ENCODE measurements at places on chromosomes 2 and 18. TPM values are rescaled to one million over a fixed set of nuclear protein-coding genes. Genes with fewer than 3 reads are reported as not detected.

DNA sequence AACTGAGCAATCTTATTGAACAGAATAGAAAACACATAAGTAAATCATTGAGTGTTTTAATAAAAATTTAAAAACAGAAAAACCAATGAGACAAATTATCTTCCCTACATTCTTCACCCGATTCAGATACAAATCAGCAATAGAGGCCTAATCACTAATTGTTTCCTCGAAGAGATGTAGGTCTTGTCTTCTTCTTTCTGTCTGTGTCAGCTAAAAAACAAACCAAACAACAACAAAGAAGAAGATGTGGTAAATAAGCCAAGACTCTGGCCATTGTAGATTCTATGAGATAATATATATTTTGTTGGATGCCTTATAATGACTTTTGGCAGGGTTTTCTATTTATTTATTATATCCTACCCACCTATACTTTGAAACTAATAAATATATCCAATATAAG, 200.9 kb upstream of the FSIP2 start:
- no peak for DNase-seq

DNAJC5G gene
- not detected for total RNA-seq

RIT2 gene
- total RNA-seq, result not detected

BCL11A gene
- not detected for total RNA-seq

GAREM2 gene
- total RNA-seq, result 2.5 TPM

GRCh38 chr2:3598912-3599854, 4.3 kb downstream of the COLEC11 start:
- no peak for DNase-seq

IGFBP2 gene
- total RNA-seq, result 3.5 TPM

- no peak for DNase-seq
These were observed 99.9 kb upstream of the ZFP36L2 start for GRCh38 chr2:43326101-43326825.

DNA sequence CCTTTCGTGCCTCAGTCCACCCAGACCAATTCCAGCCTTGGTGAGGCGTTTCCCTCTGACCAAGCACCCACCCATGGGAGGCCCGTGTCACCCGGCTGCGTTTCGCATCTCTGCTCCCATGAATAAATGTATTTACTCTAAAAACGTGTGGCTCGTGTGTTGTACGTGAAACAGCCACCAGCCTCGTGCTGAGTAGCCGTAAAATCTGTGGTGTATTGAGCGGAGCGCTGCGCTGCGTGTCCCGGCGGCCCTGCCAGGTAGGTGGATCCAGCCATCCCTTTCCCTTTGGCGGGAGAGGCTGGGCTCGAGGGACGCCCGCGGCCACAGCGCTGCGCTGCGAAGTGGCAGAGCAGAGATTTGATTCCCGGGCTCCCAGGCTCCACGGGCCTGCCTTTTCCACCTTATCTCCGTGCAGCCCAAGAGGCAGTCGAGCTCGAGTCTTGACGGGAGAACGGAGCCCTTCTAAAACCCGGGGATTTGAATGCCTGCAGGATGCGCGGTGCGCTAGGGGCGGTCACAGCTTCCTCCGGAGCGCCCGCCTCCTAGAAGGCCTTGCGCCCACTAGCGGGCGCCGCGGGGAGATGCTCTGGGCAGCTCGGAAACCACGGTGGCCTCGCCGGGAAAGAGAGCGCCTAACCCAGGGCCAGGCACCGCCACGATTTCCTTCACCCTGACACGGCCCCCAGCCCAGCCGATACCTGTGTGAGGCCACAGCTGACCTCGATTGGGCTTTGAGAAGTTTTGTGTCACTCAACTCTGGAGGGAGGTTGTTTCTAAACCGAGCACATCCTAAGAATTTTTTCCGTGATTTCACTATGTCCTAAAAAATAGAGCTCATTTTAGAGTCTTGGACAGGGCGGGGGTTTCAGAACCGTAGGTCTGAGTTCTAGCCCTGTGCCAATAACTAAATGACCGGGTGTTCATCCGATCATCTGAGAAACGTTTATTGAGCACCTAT, 3.9 kb upstream of the PSMD1 start:
- DNase-seq, result peak; percentile 89
